ENCODE measurements at places on chromosomes 4 and X.
A peak's percentile ranks its signal among the peaks of the same experiment; 100 is the strongest.

DNA sequence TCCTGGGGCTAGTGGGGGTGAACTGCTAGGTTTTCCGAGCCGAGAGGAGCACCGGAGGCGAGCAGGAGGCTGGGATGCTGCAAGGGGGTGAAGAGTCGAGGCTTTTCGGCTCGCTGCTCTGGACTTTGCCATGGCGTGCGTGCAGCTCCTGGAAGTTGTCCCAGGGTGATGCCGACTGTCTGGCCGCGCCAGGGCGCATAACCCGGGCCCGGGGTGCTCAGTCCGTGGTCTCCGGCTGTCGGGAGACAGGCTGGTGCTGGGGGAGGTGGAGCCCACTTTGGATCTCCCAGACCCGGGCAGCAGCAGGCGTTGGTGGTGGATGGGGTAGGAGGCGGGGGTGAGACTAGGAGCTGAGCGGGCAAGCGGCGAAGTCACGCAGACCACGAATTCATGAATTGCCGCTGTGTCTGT, 793 bp downstream of the GRIA3 start:
- no peak for DNase-seq

DNA sequence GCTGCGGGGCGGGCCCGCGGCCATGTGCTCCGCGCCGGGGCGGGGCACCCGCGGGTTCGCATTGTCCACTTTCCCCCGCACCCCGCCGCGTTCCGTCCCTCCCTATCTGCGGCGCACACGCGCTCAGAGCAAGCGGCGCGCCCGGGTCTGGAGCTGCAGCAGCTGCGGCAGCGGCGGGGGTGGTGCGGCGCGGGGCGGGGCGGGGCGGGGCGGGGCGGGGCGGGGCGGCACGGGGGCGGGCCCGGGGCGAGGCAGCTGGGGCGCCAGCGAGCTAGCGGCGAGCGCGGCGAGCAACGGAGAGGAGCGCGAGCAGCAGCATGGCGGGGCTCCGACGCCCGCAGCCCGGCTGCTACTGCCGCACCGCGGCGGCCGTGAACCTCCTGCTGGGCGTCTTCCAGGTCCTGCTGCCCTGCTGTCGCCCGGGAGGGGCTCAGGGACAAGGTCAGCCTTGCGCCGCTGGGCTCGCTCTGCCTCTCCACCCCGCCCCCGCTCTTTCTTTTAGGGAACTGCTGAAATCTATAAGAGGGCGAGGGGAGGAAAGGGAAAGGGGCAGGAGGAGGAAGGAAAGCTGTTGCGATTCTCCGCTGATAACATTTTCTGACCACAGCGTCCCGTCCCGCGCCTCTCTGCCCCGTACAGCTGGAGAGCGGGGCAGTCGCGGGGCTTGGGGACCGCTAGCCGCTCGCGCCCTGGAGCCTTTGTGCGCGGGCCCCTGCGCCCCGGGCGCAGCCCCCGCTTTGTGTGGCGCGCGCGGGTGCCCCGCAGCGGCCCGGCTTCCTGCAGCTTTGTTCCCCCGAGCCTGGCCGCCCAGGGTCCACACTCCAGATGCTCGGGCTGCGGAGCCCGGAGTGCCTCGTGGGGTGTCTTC, at the start of gene TMEM131L:
TSS of gene TMEM131L (plus strand) at position 280 of the 868 bp plus-strand sequence. CDS start at position 318, 38 bp downstream.
- no peak for DNase-seq

- no peak for DNase-seq
These were observed at the start of gene GRID2 for GRCh38 chr4:92303621-92304027. TSS of gene GRID2 (plus strand) at chr4:92303966.

- DNase-seq: no peak
These were observed 82.9 kb downstream of the DKK2 start for GRCh38 chr4:106953036-106953705.

GRCh38 chr4:73811841-73812240, 24.6 kb upstream of the CXCL6 start:
- no peak for DNase-seq

GRCh38 chr4:153963216-153963615, 174.3 kb upstream of the SFRP2 start:
- DNase-seq: no peak

- peak; percentile 41 for DNase-seq
These were observed 12.1 kb downstream of the PJA1 start for GRCh38 chrX:69153060-69153730.

GRCh38 chr4:145351162-145351561, 130.5 kb upstream of the SMAD1 start:
- no peak for DNase-seq

GRCh38 chrX:19810802-19811201, 76.6 kb downstream of the SH3KBP1 start:
- DNase-seq: no peak

- DNase-seq: no peak
These were observed 1108.1 kb downstream of the PCDH19 start for GRCh38 chrX:99301990-99302389.

GRCh38 chr4:99395595-99396364, 39.4 kb downstream of the ADH7 start:
- DNase-seq: no peak

- no peak for DNase-seq
These were observed 9.0 kb upstream of the CD99L2 start for GRCh38 chrX:150907474-150907873.

GRCh38 chr4:146368209-146368608, 153.5 kb downstream of the SLC10A7 start:
- no peak for DNase-seq

- DNase-seq: no peak
These were observed 242.8 kb downstream of the EVC2 start for GRCh38 chr4:5465529-5465928.

- DNase-seq: no peak
These were observed 41.2 kb downstream of the APLN start for GRCh38 chrX:129613596-129613995.

DNA sequence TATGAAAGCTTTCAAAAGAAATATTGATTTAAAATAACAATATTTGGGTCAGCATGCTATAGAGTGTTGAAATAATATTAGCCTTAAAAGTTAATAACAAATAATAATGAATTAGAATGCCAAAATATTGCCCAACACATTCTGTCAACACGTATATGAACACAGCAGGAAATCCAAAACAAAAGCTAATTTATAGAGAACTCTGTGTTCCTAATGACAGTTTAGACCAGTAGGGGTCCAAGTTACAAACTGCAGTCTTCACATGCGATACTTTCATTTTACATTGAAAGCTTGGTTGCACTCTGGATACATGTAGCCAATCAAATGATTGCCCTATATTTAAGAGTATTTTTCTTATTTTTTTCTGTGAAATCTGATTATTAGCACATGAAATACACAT, 274.4 kb downstream of the DCTD start:
- no peak for DNase-seq

DNA sequence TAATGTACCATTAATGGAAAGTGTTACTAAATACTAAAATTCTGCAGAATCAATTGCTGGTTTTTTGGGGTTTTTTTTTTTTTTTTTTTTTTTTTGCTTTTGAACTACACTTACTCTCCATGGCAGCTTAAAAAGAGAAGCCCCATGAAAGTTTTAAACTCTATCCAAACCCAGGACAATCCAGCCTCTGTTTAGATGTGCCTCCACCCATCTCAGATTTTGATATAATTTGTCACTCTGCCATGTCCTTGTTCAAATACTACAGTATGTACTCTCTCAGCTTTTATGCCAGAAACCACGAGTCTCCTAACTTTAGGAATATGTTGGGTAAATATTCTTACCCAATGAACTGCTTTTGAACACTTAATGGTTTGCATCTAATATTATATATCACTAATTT, 84.2 kb downstream of the COL25A1 start:
- no peak for DNase-seq

DNA sequence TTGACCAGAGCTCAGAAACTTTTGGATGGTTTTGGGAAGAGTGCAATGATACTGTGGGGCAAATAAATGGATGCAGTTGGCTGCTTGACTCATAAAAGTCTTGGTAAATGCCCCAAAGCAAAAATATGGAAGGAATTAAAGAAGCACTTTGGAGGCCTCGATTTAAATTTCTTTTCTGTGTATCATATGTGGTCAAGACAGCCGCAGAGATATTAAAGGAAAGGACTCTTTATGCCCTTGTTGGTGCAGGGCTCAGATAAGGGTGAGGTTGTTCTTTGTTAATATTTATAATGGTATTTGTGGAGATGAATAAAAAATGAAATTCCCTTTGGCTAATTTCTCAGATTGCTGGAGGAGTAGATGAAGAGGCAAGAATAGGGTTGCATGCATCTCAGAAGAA, 90.2 kb downstream of the NHS start:
- DNase-seq: no peak

- DNase-seq: no peak
These were observed at the start of gene PROM1 for GRCh38 chr4:16083241-16084191. TSS of gene PROM1 (minus strand) at chr4:16084023. CDS start at chr4:16075906, 8,117 bp downstream.

GRCh38 chr4:858831-859451, 33.0 kb upstream of the CPLX1 start:
- DNase-seq: no peak

DNA sequence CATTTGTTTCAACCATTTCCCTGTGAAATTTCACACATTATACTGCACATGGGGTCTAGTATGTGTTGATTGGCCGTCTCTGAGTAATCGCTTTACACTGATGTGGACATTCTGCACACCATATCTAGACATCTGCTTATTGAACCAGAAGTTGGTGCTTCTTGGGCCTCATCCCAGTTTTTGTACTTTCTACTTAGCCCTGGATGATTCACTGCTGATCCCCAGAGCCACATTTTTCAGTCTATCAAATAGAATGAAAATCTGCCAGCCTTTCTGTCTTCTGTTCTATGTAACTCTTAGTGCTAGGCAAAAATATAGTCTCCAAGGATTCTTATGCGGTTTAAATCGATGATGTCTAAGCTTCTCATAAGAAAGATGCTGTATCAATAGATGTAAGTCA, 40.5 kb upstream of the RELL1 start:
- DNase-seq: no peak

DNA sequence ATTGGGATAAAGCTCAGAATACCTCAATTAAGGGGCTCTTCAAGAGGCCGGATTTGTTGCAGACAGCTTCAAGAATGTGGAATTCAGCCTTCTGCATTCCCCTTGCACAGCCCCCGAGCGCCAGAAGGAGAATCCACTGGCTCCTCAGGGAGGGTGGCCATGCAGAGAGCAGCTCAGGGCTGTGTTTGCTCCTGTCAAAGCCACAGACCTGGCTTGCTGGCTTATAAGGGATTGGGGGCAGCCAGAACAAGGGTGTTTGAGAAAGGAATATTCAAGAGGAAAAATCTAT, 36.8 kb downstream of the ING2 start:
- DNase-seq: no peak

DNA sequence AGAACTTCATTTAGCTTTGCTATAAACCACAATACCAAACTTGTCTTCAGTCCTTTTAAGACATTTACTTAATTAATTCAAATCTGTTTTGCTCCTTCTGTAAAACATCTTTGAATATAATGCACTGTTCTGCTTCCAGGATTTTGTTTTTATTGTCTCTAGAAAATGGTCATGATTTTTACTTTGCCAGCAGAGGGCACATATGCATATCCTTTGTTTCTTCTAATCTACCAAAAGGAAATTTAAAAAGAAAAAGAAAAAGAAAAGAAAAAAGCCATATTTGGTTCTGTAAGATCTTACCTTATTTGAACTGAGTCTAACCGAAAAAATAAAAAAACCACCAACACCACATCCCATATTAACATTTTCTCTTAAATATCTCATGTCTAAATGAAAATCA, 101.9 kb upstream of the CCSER1 start:
- DNase-seq: peak; percentile 7

GRCh38 chrX:100479329-100479728, 69.3 kb upstream of the PCDH19 start:
- DNase-seq: no peak

DNA sequence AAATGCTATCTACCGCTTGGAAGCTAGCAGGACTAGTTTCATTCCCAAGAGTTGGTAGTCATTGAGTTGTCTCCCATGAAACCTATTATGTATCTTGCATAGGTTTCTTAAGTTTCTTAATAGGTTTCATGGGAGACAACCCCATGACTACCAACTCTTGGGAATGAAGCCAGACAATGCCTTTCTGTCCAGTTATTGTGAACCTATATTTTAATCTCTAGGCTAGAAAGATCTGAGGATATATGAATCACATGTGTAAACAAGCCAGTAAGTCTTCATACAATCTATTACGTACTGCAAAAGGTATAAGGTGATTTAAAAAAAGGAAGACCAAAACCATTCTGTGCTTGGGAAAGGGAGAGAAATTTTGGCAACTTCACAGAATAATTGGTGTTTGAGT, 162.6 kb downstream of the INPP4B start:
- DNase-seq: no peak

DNA sequence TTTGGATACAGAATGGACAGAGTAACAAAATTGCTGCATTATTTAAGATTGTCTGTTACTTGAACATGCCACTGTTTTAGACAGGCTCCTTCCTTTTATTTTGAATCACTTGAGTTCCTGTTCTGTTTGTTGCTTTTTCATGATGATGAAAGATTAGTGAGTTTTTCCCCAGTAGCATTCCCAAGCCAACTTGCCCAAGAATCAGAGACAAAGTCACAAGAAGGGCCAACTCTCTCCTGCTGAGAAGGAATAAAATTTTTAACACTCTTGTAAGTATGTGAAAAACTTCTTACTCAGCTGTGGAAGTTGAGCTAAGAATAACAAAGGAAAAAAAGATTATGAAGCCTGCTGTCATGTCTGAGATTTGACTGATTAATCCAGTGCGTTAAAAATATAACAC, 104.2 kb downstream of the KLHL8 start:
- no peak for DNase-seq

GRCh38 chrX:123339221-123339905, 155.3 kb downstream of the GRIA3 start:
- DNase-seq: no peak

GRCh38 chrX:41317477-41318208, 16.3 kb upstream of the DDX3X start:
- no peak for DNase-seq

DNA sequence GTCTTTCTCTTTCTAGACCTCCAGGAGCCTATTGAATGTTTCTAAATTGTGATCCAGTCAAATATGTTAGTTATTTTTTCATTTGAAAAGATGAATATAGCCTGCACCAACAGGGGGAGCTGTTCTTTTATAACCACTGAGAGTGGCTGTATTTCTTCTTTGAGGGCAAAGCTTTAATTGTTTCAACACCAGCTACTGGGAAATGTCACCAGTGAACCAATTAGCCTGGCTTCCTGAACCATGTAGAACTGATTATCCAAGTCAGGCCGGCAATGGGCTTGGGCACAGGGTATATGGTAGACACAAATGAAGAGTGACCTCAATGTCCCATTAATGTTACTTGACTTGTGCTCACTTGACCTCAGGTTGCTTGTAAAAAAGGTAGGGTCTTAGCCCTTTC, 4.8 kb upstream of the DAPP1 start:
- DNase-seq: no peak

GRCh38 chr4:56821381-56822243, at the start of gene SPINK2:
TSS of gene SPINK2 (minus strand) at chr4:56821701. CDS start at chr4:56821662, 39 bp downstream.
- DNase-seq: no peak

- no peak for DNase-seq
These were observed 32.1 kb downstream of the RAP1GDS1 start for GRCh38 chr4:98293104-98293887.
